ENCODE measurements at places on chromosomes 13 and 19.

GRCh38 chr19:19540715-19541515, 2.9 kb downstream of the CILP2 start:
- no peak for DNase-seq

- DNase-seq, result no peak
Measured at GRCh38 chr13:110371550-110372465, 64.7 kb downstream of the COL4A2 start.

DNA sequence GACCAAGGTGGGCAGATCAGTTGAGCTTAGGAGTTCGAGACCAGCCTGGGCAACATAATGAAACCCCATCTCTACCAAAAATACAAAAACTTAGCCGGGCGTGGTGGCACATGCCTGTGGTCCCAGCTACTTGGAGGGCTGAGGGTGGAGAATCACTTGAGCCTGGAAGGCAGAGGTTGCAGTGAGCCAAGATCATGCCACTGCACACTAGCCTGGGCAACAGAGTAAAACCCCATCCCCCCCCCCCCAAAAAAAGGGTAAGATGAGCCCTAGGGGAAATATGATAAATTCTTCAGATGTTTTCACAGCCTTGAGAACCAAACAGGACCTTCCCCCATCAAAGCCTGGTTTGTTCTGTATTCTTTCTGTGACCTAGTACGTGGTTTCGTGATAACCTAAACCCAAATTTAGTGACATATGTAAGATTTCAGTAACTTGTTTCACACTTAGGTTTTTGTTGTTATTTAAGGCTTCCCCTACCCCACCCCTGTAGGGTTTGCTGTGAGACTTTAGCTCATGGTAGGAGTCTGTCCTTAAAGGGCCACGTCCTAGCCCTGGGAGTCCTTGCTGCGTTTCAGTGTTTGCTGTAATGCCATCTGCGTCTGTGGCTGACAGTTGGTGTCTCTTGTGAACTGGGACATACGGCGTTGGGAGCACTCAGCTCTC, 49.6 kb downstream of the MYO9B start:
- no peak for DNase-seq

- DNase-seq, result no peak
Measured at GRCh38 chr13:39655041-39655568, 357 bp upstream of the COG6 start.

GRCh38 chr13:74273581-74273980, 139.4 kb upstream of the KLF12 start:
- DNase-seq, result no peak

DNA sequence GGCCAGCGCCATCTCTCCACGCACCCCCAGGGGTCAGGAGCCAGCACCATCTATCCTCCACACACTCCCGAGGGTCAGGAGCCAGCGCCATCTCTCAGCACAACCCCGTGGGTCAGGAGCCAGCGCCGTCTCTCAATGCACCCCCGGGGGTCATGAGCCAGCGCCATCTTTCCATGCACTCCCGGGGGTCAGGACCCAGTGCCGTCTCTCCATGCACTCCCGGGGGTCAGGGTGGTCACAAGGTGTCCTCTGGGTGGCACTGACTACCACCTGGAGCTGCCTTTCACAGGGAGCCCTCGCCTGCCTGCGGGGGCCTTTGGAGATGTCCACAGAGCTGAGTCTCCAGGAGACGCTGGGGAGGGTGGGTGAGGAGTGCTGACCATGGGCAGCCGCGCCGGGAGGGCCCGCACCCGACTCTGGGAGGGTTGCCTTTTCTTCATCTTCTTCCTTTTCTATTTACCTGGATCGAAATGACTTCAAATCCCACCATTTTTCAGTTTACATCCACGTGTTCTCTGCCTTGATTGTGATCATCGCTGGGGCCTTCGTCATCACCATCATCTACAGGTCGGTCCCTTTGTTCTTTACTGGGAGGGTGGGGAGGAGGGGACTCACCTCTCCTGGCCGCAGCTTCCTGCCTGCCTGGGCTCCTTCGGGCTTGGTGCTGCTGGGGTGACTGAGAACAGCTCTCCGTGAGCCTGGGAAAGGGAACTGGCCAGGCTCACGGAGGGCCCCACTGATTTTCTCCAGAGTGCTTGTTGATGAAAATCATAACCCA, 19.1 kb downstream of the TEX29 start:
- DNase-seq, result no peak

GRCh38 chr19:16435238-16435917, 36.4 kb downstream of the EPS15L1 start:
- peak; percentile 79 for DNase-seq

DNA sequence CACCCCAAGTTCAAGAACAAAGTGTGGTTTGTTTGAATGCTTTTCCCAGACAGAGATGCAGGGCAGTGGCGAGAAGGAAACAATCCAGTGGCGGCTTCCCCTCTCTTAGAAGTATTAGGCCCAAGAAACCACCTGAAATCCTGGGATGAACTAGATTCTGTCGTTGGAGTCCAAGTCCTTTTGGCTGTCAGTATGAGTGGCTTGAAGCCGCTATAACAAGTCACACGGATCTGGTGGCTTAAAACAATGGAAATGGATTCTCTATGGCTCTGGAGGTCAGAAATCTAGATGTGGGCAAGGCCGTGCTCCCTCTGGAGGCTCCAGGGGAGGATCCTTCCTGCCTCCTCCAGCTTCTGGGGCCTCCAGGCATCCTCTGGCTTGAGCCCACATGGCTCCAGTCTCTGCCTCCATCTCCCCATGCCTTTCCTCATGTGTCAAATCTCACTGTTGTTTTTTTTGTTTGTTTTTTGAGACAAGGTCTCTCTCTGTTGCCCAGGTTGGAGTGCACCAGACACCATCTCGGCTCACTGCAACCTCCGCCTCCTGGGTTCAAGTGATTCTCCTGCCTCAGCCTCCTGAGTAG, 97.7 kb downstream of the GNG7 start:
- no peak for DNase-seq

DNA sequence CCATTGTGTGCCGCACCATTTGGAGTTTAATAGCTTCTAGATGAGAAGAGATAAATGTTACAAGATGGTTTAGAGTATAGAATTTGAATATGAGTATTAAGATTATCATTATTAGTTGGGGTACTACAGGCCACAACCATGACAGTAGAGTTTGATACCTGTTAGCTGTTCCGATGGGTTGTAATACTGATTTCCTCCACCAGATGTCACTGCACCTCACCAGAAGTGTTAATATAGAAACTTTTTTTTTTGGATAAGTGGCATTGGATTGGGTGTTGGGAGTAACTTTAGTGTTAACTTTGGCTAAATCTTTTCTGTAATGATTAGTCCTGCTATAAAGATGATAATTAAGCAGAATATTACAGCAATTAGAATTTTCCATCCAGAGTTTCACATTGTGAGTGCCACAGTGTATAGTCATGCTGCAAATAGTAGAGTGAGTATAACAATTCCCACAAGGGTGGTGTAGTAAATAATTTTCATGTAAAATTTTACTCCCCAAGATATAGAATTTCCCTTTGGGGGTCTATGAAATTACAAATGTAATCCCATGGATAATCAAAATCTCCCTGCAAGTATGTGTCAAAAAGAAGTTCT, 56.3 kb downstream of the PSG3 start:
- peak; percentile 22 for DNase-seq
